Esophagus muscularis mucosa (tissue), 4 donors: ENCODE measurements at places on chromosomes 7 and 10. TPM values are rescaled to one million over a fixed set of nuclear protein-coding genes. Genes with fewer than 3 reads are reported as not detected.

DNA sequence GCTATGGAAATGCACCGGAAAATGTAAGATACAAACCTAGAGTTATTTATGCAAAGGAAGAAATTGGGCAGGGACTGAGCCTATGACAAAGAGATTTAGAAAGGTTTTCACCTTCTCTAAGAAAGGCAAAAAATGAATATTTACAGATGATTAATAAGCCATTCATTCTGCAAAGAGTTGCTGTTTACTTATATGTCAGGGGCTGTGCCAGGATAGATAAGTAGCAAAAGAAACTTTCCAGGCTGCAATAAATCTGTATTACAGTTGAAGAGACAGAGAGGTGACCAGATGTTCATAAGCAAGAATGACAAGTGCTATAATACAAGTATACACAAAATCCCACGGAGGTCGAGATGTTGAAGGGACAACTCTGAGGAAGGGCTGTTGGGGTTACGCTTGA lies 299.6 kb downstream of the CALN1 start:
- no peak for DNase-seq

DNA sequence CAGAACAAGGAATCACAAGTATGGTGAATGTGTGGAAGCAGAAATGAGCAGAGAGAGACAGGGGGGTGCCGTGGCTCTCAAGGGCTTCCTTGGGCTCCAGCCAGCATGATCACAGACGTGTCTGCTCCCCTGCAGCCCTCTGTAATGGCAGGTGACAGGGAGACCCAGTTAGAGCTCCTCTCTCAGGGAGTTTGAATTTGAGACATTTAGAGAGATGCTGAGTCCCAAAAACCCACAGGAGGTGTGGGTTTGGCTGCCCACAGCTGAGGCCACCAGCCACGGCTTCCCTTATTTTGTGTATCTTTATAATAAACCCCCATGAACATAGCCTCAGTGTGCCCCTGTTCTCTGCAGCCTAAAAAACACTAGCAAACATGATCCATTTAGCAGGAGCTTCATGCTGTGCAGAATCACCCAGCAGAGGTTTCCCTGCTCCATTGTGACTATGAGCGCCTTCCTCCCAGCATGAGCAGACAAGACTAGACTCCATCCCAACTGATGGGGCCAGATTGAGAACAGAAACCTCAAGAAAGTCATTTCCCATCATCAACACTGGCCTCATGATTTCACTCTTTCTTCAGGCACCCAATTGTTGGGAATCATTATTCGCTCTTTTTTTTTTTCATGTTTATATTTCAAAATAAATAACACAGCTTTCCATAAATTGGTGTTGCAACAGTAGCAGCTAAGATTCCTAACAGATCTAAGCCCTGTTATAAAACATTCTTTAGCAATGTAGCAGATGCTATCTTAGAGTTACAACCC lies 13.4 kb downstream of the NOD1 start:
- DNase-seq: no peak

Gene C10orf90
- total RNA-seq: not detected

- DNase-seq: no peak
Measured at GRCh38 chr10:124708922-124709520, 35.2 kb downstream of the FAM53B start.

DNA sequence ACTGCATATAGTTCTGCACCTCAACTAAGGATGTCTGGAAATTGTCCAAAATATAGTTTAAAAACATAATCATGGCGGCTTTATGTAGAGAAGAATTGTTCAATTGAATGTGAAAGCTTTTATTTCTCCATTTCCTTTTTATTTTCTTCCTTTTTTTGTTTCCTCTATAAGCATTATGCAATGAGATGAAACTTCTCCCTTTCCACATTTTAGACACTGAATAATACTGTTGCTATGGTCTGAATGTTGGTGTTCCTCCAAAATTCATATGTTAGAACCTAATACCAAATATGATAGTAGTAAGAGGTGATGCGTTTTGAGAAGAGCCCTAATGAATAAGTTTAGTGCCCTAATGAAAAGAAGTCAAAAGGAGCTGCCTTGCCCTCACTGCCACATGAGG lies 175.0 kb downstream of the RNLS start:
- DNase-seq: no peak

Gene NACAD
- 7.3 TPM for total RNA-seq

DNA sequence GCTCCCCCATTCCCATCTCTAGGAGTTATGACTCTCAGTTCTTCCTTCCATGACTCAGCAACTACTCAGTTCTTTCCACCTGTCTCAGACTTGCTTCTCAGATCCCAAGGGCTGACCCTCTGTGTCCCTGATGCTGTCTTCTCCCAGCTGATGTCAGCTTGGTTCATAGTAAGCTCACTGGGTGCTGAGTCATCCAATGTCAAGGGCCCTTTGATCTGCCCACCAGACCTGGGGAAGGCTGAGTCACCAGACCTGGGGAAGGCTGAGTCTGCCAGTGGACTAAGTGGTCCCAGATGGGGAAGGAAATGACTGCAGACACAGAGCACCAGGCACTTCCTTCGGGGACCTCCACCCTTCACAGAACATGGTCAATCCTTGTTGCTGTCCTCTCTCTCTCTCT lies 76.1 kb upstream of the ZEB1 start:
- DNase-seq: no peak

GRCh38 chr10:44379907-44380306 lies 5.0 kb downstream of the CXCL12 start:
- no peak for DNase-seq

DNA sequence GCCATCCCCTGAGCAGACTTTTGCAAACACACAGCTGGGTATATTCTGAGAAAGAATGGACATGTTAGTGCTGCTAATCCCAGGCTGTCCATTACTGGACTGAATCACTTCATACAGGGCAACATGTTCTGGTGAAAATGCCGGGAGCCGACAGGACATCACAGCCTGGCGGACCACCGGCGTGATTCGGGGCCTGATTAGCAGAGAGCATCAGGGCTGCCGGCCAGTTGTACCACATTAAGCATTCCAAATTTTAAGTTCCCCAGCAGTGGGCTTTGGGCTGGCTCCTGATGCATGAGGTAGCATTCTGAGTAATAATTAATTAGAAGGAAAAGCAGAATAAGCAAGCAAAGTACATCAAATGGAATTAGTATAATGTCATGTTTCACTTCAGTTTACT lies 229.0 kb downstream of the GRID1 start:
- DNase-seq: no peak

GRCh38 chr10:7606951-7607404 lies 59.8 kb downstream of the ITIH5 start:
- no peak for DNase-seq

DNA sequence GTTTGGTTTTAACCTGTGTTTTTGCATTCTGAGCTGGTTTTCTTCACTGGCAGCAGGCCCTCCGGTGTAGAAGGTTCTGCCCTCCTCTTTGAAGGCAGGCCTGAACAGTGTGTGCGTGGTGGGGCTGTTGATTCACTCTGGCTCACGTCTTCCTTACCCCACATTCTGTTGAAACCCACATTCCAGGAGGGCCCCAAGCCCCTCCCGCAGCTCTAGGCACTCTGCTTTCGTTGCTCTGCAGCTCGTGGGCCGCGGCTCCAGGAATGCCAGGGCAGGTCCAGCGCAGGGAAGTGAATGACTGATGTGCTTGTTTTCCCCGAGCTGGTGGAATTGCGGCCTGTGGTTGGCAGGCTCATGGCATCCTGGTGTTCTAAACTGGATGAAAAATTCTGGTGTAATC lies 49.0 kb downstream of the HTRA1 start:
- no peak for DNase-seq

DNA sequence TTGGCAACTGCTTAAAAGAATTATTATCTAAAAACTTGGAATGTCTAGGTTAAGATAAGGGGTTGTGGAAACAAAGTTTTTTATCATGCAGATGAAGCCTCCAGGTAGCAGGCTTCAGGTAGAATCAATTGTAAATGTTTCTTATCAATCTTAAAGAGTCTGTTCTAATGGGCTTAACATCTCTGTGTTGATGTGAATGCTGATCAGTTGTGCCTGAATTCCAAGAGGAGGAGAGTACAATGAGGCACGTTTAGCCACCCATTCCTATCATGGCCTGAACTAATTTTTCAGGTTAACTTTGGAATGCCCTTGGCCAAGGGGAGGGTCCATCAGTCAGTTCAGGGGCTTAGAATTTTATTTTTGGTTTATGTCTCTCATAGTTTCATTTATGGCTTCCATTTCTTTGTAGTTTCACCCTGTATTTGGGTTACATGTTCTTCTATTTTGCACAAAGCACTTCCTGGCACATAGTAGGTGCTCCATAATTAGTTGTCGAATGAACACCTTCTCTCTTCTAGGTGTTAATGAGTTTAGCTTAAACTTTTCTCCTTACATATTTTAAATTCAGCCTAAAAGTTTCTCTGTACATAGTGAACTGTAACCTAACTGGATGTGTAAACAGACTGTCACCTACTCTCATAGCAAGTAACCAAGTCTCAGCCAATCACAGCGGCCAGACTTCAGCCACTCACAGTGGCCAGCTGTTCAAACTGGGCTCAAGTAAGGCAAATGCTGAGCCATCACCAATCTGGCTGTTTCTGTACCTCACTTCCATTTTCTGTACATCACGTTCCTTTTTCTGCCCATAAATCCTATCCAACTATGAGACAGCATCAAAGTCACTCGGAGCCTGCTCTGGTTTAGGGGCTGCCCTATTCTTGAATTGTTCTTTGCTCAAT lies 34.7 kb downstream of the ALOX5 start:
- no peak for DNase-seq

DNA sequence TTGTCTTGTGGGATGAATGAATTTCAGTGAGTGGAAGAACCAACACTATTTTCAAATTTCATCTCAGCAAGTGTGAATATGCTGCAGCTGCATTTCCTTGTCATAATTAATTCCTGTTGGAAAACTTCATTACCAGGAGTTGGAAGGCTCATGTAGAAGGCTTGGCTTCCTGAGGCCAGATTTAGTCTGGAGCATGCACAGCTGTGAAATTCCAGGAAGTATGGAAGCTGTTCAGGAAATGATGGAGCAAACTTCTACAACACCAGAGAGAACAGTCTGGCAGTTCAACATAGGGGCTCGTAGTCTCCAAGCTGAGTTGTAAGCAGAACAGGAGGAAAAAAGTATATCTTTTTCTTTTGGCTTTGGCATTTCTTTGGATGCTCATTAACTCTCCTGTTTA lies 1439.9 kb upstream of the CELF2 start:
- no peak for DNase-seq

GRCh38 chr7:256461-256940 lies 33.5 kb upstream of the FOXL3 start:
- no peak for DNase-seq

- DNase-seq: no peak
Measured at GRCh38 chr10:119872610-119872859, at the start of gene MCMBP. Gene MCMBP (minus strand): TSS chr10:119872843. CDS start chr10:119872584, 259 bp downstream.

- no peak for DNase-seq
Measured at GRCh38 chr10:106825576-106826364, 338.7 kb downstream of the SORCS1 start.

Gene ACTL6B
- not detected for total RNA-seq

Gene CPA2
- not detected for total RNA-seq
